ENCODE measurements at places on chromosomes 2 and 18. TPM values are rescaled to one million over a fixed set of nuclear protein-coding genes. Genes with fewer than 3 reads are reported as not detected.

Gene STK17B
- total RNA-seq: 35.8 TPM

Gene STON1
- total RNA-seq: 35.2 TPM

Gene DES
- 23.9 TPM for total RNA-seq

Gene DPP4
- 27.7 TPM for total RNA-seq

Gene CD8B2
- total RNA-seq: not detected

Gene SP100
- total RNA-seq: 128 TPM
